ENCODE measurements at places on chromosomes 5 and 9.

- no peak for DNase-seq
These were observed 727.2 kb upstream of the WWC1 start for GRCh38 chr5:167564275-167564674.

DNA sequence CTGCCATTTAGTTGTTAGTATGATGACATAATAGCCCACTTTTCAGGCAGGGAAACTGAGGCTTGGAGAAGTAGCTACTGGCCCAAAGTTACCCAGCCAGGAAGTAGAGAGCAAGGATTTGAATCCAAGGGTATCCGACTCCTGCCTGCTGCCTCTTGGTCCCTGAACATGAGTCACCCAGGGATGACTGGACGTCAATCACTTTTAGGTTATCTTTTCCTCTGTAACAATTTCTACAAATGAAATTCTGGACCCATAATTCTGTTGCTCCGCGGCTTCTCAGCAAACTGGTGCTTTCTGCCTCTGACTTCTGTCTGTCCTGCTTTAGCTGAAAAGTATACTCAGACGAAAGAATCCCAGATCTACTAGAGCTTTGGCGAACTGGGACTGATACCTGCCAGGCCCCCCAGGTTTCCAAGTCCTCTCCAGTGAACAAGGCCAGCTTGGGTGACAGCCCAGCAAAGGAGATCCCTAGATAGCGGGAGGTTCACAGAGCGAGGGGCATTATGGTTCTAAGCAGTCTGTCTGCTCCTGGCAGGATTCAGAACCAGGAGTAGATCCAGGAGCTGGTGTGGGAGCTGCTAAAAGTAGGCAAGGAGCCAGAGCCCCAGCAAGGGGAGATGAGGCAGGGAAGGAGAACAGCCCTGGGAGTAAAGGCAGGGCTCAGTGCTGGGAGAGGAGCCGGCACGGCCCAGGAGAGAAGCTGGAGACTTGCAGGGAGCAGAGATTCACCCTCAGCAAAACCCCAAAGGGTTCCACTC lies 20.6 kb downstream of the OLFML2A start:
- DNase-seq = no peak

DNA sequence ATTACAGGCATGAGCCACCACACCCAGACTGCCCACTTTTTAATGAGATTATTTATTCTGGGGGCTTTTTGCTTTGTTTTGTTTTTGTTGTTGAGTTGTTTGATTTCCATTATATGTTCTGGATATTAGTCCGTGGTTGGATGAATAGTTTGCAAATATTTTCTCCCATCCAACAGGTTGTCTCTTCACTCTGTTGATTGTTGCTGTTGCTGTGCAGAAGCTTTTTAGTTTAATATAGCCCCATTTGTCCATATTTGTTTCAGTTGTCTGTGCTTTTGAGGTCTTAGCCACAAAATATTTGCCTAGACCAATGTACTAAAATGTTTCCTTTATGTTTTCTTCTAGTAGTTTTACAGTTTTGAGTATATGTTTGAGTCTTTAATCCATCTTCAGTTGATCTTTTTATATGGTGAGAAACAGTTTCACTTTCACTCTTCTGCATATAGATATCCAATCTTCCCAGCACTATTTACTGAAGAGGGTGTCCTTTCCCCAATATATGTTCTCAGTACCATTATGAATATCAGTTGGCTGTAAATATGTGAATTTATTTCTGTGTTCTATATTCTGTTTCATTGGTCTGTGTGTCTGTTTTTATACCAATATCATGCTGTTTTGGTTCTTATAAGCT lies 30.2 kb upstream of the TBCA start:
- DNase-seq = no peak

DNA sequence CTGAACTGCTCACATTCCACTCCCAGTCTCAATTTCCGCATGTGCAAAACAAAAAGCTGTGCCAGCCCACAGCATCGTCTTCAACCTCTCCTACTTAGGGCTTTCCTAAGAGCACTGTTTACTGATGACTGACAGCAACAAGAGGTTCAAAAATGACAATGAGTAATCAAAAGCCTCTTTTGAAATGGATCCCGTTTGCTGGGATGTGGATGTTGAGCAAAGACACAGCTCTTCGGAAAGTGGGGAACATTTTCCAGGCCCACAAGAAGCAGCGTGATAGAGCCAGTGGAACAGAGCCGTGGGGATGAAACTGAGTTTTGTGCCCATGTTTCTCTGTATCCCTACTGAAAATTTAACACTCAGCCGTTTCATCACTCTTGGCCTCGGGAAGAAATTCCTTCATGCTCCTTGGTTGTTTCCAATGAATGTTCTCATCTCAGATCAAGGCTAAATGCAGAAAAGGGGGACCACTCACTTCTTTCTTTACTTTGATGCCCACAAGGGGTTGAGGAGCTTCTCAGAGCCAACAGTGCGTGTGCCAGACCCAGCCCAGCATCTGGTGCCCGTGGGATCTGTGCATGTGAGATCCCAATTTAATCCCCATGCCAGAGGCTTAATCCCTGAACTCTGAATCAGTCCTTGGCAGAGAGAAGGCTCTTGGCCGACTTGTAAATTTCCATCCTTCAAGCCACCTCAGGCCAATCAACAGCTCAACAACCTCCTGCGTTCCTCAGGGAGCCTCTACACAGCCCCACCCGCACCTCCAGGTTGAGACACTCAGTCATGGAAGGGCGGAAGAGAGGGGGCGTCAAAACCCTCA lies 230.2 kb upstream of the DAPK1 start:
- no peak for DNase-seq

GRCh38 chr9:110543631-110544051 lies 35.9 kb downstream of the SVEP1 start:
- DNase-seq = no peak

- no peak for DNase-seq
These were observed 72.7 kb upstream of the NFIL3 start for GRCh38 chr9:91496351-91496750.

DNA sequence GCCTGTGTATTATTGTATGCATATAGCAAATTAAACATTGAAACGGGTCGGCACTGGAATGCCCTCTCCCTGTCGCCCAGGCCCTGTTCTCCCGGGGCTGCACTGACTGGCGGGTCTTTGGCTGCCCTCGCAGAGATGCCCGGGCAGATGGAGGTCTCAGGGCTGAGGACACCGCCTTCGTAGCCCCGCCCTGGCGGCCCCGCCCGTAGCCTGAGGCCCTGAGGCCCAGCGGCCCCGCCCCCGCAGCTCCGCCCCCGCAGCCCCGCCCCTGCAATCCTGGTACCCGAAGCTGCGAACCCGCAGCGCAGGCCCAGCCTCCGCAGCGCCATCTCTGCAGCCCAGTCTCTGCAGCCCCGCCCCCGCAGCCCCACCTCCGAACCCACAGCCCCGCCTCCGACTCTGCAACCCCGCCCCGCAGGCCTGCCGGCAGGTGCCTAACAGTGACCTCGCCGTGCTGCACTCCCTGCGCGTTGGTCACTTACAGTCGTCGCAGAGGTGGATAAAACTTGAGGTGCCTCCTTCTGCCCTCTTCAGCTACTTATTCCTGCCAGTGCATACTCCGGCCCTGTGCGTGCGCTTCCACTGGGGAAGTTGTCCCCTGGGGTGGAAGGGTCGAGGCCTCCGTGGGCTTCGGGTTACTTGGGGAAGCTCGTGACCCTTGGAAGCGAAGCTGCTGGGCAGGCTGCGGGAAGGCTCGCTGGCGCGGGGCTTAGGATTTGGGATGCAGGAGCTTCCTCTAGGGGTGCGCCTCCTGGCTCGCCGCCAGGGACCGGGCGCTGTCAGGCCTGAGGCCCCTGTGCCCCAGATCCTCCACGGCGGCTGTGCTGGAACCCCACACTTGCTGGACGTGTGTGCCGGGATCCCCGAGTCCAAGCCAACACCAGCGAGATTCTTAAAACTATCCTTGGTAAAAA lies 72.3 kb downstream of the ICE1 start:
- no peak for DNase-seq

GRCh38 chr5:67010684-67011409 lies 185.8 kb downstream of the CD180 start:
- DNase-seq = no peak

GRCh38 chr5:40089269-40089668 lies 590.4 kb upstream of the PTGER4 start:
- no peak for DNase-seq

GRCh38 chr9:38333047-38333446 lies 59.5 kb upstream of the ALDH1B1 start:
- no peak for DNase-seq

DNA sequence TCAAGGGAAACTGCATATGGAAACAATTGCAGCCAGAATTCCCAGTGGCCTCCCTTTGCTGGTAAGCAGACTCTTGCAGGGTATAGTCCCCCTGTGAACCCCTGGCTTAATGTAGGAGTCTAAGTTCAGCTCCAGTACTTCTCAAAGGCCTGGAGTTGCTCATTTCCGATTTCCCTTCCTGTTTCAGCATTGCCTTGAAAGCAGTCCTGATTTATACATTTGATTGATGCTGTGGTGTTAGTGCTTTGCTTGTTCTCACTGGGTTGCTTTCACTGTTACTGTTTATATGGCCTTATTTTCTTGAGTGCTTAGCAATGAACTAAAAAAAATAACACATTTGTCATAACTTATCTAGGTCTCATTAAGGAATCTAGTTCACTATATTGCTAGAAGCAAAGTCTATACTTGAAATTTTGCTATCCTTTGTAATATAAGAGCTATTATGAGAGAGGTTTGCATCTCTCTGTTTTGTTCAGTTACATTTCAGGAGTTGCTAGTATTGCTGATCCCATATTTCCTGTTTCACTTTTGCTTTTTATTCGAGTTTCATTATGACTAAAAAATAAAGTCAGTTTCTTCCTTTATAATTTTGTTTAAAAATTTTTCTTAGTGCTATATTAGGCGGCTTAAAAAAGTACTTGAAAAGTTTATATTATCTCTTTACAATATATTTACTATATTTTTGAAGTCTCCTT lies 122.4 kb upstream of the NMUR2 start:
- DNase-seq = no peak

DNA sequence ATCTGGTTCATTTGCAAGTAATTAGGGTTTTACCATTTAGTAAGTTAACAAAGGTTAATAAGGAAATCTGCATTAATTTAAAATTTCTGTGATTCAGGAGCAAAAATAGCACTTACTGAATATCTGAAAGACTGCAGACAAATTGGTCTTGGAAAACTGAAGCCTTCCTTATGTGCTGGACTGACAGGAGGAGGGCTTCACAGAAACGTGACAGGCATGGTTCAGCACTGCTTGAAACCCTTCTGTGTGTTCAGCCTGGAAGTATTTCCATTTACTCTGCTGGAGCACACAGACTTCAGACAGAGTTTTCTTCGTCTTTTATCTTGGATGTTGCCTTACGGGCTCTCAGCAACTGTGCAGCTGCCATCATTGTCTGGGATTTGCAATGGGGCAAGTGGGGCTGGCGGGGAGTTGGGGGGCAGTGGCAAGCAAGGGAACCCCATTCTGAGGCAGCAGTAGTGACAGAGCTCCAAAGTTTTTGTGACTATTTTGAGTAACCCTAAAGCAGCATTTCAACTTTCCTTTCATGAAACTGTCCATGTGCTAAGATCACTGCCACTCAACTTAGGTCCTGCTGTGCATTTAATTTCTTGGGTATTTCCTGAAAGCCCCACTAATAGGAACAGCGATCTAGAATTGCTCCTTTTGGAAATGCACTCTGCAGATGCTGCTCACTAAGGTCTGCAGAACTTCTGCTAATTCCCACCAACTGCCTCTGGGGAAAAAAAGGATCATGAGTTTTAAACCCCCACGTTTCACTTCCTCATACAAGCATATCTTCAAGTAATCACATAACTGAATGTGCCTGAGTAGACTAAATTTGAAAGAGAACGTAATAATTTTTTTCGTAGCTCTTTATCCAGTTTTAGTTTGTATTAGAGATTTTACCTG lies 56.6 kb downstream of the KCNN2 start:
- DNase-seq = no peak

- no peak for DNase-seq
These were observed 300.1 kb downstream of the TMEM167A start for GRCh38 chr5:82777106-82777505.

GRCh38 chr9:26811106-26811505 lies 81.5 kb downstream of the CAAP1 start:
- DNase-seq = no peak

DNA sequence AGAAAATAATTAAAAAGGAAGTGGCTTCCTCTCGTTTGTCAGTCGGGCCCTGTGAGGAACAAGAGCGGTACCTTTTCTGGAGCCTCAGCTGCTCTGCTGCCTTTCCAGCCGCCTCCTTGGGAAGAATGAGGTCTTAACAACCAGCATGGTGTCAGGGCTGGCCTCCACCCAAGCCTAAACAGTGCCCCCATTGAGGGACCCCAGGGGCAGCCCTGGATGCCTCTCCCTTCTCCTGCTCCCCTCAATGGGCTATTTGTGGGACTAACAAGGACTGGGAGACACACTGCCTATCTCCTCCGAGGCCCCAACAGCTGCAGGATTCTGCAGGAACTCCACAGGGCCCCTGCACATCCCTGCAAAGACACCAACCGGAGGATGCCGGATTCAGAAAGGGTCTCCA lies 155.4 kb upstream of the MAP3K1 start:
- DNase-seq = peak; percentile 18

DNA sequence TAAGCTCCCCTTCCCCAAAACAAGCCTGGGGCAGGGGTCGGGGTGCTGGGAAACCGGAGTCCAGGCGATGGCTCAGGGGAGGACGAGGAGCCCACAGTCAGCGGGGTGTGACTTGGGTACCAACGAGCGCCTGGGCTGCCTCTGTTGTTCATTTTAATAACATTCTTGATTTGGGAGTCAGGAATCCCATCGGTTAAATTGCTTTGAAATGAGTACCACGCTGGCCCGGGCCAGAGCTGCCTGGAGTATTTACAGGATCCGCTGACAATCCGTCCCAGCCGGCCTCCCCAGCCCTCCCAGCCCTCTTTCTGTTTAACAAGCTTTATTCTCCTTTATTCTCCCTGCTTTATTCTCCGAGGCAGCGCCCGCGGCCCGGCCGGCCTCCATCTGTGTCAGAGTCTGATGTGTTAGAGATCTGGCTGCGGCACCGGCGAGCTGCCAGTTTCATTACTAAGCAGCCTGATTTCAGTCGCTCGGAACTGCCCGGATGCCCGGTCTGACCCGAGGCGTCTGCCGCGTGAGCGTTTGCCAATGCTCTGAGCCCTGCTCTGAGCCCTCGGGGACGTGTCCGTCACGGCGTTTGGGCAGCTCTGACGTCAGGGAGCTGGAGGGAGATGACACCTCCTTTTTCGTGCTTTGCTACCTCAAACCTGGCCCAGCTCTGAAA lies 16.5 kb upstream of the QRFP start:
- peak; percentile 68 for DNase-seq

DNA sequence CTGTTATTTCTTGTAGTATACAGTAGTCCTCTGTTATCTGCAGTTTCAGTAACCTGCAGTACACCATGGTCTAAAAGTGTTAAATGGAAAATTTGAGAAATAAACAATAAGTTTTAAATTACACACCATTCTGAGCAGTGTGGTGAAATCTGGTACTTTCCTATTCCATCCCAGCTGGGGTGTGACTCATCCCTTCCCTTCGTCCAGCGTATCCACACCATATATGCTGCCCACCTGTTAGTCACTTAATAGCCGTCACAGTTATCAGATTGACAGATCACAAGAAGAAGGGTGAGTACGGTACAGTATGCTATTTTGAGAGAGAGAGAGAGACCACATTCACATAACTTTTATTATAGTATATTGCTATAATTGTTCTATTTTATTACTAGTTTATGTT lies 28.9 kb downstream of the FAM151B start:
- DNase-seq = no peak
